ENCODE measurements at places on chromosomes 4 and X.
A peak's percentile ranks its signal among the peaks of the same experiment; 100 is the strongest.

DNA sequence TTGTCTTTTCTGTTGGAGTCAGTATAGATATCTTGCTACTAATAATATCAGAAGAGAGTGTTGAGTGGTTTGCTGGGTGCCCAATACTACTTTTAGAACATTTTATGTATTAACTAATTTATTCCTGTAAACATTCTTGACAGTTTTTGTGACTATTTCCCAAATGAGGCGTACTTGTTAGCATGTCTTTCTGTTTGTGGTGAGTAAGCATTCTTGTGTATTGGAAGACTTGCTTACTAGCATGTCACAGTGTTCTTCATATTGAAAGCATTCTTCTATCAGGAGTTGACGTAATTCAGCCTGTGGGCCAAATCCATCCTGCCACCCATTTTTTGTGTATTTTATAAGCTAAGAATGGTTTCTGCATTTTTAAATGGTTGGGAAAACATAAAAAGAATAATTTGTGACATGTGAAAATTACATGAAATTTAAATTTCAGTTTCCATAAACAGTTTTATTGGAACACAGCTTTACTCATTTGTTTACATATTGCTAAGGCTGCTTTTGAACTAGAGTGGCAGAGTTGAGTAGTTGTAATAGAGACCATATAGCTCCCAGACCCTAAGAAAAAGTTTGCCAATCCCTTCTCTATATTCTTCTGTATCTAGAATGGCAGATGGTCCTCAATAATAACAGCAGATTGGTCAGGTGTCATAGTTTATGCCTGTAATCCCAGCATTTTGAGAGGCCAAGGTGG, 20.4 kb downstream of the REPS2 start:
- no peak for DNase-seq

DNA sequence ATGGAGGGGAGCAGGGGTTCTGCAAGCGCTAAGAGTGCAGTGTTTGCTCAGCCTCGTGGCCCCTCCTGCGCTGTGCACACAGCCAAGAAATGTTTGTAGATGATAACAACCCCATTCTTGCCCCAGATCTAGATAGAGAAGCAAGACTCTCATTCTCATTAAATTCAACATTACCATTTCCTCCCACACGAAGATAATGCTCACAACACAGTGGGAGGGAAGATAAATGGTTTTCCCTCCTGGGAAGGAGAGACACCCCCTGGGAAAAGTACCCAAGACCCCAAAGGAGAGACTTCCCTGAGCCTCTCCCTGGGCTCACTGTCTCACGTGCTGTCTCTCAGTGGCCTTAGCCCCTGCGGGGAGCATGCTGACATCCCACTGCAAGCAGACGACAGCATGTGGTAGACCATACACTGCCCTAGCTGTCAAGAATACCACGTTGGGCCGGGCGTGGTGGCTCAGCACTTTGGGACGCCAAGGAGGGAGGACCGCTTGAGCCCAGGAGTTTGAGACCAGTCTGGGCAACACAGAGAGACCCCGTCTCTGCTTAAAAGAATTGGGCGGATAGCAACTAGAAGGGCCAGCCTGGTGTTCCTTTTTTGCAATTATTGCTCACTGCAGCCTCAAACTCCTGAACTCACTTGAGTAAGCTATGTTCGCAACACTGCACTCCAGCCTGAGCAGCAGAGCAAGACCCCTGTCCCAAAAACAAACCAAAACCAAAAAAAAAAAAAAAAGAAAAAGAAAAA, 34.9 kb upstream of the IQSEC2 start:
- no peak for DNase-seq

DNA sequence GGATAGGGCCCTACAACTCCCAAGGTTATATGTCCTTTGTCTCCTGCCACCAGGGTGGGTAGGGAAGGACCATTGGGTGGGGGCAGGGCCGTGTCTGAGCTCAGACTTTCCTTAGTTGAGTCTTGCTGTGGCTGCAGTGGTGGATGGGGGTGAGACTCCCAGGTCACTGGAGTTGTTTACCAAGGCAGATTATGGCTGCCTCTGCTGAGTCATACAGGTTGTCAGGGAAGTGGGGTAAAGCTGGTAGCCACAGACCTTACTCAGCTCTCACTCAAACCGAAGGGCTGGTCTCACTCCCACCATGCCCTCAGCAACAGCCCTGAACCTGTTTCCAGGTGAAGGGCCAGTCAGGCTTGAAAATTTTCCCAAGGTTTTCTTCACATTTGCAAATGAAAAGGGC, 58.8 kb upstream of the FAAH2 start:
- DNase-seq: no peak

DNA sequence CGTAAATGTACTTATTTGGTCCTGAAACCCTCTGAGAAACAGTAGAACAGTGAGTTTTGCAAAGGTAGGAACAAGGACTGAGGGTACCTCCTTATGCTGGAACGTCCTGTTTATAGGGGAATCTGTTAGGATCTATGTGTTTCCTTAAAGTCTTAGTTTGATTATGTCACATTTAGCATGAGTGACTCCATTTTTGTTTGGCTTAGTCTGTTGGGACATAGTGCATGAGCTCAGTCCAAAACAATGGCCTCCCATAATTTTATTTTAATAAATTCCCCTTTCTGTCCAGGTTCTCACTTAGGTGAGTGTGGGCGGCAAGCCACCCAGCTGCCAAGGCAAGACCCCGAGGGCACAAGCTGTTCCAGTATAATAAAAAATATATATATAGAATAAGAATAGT, 27.7 kb downstream of the HTT-AS start:
- no peak for DNase-seq

GRCh38 chrX:84187533-84188319, at the start of gene RPS6KA6:
RPS6KA6 (minus strand) TSS chrX:84188199; CDS start chrX:84187899, 300 bp downstream.
- DNase-seq: peak; percentile 34

GRCh38 chrX:40099055-40099958, 1.5 kb upstream of the BCOR start:
- DNase-seq: no peak

GRCh38 chrX:124507246-124507645, 160.9 kb downstream of the SH2D1A start:
- DNase-seq: no peak

- DNase-seq: no peak
Observed at GRCh38 chrX:129565046-129565650, 25.1 kb downstream of the OCRL start.

- no peak for DNase-seq
Observed at GRCh38 chr4:175806727-175807126, 5.3 kb downstream of the GPM6A start.

- DNase-seq: no peak
Observed at GRCh38 chr4:149166876-149167275, 648.8 kb downstream of the IQCM start.

- no peak for DNase-seq
Observed at GRCh38 chr4:105544520-105545286, 7.7 kb upstream of the ARHGEF38 start.

DNA sequence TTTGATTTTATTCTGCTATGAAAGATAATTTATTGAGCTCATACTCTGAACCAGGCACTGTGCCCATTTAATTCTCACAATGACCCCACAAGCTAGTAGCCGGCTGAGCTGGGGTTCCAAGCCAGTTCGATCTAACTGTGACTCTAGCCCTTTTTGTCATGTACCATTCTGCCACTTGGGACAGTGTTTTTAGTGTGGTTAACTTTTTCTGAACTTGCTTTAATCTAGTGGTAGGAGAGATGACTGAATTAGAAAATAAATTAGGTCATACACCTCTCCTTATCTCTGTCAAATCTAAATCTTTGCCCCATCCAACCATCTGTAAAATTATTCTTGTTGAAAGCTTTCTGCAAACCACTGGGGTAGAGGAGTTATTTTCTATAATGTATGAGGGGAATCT, 136.0 kb downstream of the CBR4 start:
- no peak for DNase-seq

GRCh38 chr4:87030755-87031441, 96.1 kb downstream of the AFF1 start:
- no peak for DNase-seq

Measured in urothelium cell line (cell line).